ENCODE measurements at places on chromosomes 5 and 9.

DNA sequence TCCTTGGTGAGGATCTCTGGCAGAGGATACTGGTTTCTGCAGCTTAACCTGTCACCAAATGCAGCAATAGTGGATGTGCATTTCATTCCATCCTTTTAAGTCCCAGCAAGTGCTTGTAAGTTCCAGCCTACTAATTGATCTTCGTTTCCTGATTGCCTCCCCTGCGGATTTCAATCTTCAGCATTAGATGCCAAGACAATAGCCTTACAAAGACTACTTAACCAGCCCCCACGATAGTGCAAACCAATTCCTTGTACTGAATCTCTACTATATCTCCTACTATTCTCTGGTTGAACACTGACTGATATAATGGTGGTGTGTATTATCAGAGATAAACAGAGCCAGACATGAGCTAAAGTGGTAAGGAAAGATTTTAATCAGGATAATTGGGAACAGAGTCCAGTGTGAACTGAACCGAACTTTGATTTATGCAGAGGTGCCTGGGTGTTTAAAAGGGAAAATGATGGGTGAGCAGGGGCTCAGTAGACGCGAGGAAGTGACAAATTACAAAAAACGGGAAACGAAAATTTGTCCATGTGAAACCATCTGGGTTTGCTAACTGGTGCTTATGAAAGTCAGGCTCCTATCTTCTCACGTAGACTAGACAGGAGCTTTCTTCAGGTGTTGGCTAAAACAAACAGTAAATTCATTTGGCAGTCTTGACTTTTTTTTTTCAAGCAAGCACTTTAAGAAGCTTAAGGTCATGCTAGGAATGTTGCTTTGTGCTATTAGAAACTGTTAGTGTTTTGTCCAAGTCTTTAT lies 106.9 kb upstream of the ST8SIA4 start:
- no peak overlapping the region for H3K4me3 ChIP-seq
- H3K4me1 ChIP-seq = peaks cover 2% of the 10 kb centered on the region
- H3K36me3 ChIP-seq = no peaks in the 10 kb centered on the region
- H3K27me3 ChIP-seq = no peaks in the 10 kb centered on the region

DNA sequence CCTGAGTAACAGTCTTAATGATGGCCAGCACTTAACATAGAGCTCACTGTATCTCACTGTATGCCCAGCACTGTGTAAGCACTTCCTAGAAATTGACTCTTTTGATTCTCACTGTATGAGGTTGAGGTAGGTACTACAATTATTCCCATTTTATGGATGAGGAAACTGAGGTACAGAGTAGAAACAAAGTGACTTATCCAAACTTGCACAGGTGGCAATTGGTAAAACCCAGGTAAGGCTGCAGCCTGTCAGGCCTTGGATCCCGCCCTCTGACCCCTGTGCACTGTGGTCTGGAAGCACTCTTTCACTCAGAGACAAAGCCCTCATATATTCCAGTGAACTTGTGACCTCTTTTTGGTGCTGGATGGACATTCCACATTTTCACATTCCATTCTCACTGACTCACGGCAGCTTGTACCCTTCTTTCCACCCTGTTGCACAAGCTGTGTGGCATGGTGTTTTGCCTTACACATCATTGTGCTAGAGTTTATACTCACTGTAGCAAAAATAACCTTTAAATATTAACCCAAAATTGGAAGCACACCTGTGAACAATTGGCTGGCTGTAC lies 21.7 kb downstream of the ANKRD55 start:
- H3K4me1 ChIP-seq = no peaks in the 10 kb centered on the region
- H3K27me3 ChIP-seq = no peaks in the 10 kb centered on the region
- H3K27ac ChIP-seq = no peak overlapping the region
- no peak for DNase-seq

GRCh38 chr5:113437111-113437510 lies 2.3 kb upstream of the TSSK1B start:
- H3K27me3 ChIP-seq = no peaks in the 10 kb centered on the region
- no peak overlapping the region for H3K27ac ChIP-seq
- no peak overlapping the region for H3K4me3 ChIP-seq
- H3K36me3 ChIP-seq = no peaks in the 10 kb centered on the region

GRCh38 chr5:73540192-73540591 lies 25.2 kb downstream of the ANKRA2 start:
- no peaks in the 10 kb centered on the region for H3K36me3 ChIP-seq
- no peaks in the 10 kb centered on the region for H3K27me3 ChIP-seq
- no peak for DNase-seq
- H3K27ac ChIP-seq = no peak overlapping the region
- H3K4me3 ChIP-seq = no peak overlapping the region
- no peaks in the 10 kb centered on the region for H3K4me1 ChIP-seq

- no peaks in the 10 kb centered on the region for H3K27me3 ChIP-seq
- H3K4me1 ChIP-seq = peaks cover 2% of the 10 kb centered on the region
- H3K36me3 ChIP-seq = no peaks in the 10 kb centered on the region
- no peak overlapping the region for H3K4me3 ChIP-seq
- H3K27ac ChIP-seq = no peak overlapping the region
- no peak for DNase-seq
Observed at GRCh38 chr9:123742009-123742767, 187.7 kb downstream of the DENND1A start.

Data from H1 (cell line).